Progenitor cell of endocrine pancreas (in vitro differentiated cells): ENCODE measurements at places on chromosomes 6 and 20.

- no peak for DNase-seq
Observed at GRCh38 chr20:32261644-32262043, 15.8 kb upstream of the KIF3B start.

GRCh38 chr6:12280458-12280857, 9.7 kb upstream of the EDN1 start:
- DNase-seq = no peak

- DNase-seq = no peak
Observed at GRCh38 chr6:167906899-167907298, 80.2 kb downstream of the AFDN start.

- DNase-seq = no peak
Observed at GRCh38 chr6:27296106-27296783, 15.8 kb downstream of the POM121L2 start.

- DNase-seq = no peak
Observed at GRCh38 chr20:21713901-21714296, 8.4 kb downstream of the PAX1 start.

- DNase-seq = no peak
Observed at GRCh38 chr20:3696745-3697587, 15.2 kb upstream of the ADAM33 start.

DNA sequence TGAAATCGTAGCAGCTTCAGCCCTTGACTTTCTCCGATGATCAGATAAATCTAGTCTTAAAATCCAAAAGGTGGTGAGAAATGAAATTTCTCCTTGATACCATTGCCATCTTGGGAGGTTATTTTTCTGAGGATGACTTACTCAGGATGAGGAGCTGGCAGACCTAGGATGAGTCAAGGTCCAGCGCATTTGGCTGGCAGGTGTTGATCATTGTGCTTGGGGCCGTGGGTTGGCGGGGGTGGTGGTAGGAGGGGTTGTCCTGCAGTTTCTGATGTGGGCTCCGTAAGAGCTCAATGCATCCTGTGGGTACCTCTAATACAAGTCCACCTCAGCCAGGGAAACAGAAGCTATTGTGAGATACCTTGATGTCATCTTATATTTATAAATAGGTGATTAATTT, 148.3 kb upstream of the SCGN start:
- no peak for DNase-seq

- DNase-seq = no peak
Observed at GRCh38 chr6:3473773-3474172, 16.9 kb upstream of the SLC22A23 start.

DNA sequence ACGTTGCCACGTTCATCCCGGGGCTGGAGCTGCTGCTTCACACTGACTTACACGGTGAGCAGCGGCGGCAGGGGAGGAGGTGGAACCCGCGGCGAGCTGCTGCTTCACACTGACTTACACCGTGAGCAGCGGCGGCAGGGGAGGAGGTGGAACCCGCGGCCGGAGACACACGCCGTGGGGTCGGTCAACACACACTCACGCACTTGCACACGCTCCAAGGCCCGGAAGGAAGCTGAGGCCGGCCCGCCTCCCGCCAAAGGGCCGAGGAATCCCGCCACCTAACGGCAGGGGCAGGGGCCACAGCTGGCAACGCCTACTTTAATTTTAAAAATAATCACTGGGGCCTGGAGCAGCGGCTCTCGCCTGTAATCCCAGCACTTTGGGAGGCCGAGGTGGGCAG, 94.4 kb upstream of the FOXC1 start:
- no peak for DNase-seq

- no peak for DNase-seq
Observed at GRCh38 chr20:55947701-55948100, 57.6 kb downstream of the CBLN4 start.

DNA sequence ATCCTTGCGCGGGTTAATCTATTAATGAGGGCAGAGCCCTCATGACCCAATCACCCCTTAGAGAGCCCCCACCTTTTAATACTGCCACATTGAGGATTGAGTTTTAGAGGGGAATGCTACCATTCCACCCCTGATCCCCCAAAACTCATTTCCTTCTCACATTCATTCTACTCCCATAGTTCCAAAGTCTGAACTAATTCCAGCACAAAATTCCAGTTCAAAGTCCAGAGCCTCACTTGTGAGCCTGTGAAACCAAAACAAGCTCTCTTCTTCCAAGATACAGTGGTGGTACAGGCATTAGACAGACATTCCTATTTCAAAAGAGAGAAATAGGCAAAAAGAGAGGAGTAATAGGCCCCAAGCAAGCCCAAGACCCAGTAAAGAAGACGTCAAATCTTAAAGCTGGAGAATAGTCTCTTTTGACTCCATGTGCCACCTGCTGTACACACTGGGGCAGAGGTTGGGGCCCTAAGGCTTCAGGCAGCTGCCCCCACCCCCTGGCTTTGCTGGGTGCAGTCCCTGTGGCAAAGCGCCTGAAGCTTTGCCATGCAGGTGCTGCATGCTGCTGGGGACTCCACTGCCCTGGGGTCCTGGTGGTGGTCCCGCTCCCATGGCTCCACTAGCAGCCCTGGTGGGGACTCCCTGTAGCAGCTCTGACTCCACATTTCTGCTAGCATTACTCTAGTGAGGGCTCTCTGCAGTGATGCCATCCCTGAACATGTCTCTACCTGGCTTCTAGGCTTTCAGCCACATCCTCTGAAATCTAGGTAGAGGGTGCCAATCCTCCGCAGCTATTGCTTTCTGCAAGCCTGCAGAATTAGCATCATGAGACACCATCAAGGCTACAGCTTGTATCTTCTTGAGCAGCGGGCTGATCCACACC, 41.3 kb downstream of the RSPH3 start:
- DNase-seq = no peak

- no peak for DNase-seq
Observed at GRCh38 chr20:34970846-34971560, 15.3 kb downstream of the MYH7B start.

GRCh38 chr6:81892891-81893290, 140.4 kb upstream of the TENT5A start:
- no peak for DNase-seq

GRCh38 chr6:3615391-3616380, 135.8 kb downstream of the PXDC1 start:
- DNase-seq = no peak
